ENCODE measurements at places on chromosomes 6 and 20.

GRCh38 chr6:149084026-149084425 is 233.5 kb upstream of the TAB2 start:
- DNase-seq: no peak

DNA sequence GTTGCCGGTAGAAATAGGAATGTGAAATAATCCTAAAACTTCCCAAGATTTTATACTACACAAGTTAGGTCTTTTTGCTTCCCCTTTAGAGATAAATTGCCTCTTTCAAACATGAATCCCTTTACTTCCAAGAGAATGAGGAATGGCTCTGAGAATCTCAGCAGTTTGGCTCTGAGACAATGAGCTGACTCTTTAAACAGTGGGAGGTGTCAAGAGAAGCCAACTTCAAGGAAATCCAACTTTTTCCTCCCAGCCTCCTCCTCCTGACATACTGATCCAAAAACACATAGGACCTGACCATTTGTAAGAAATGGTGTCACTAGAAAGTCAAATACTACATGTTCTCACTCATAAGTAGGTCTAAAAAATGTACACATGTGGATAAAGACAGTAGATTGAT is 154.2 kb downstream of the ALDH8A1 start:
- no peak for DNase-seq

DNA sequence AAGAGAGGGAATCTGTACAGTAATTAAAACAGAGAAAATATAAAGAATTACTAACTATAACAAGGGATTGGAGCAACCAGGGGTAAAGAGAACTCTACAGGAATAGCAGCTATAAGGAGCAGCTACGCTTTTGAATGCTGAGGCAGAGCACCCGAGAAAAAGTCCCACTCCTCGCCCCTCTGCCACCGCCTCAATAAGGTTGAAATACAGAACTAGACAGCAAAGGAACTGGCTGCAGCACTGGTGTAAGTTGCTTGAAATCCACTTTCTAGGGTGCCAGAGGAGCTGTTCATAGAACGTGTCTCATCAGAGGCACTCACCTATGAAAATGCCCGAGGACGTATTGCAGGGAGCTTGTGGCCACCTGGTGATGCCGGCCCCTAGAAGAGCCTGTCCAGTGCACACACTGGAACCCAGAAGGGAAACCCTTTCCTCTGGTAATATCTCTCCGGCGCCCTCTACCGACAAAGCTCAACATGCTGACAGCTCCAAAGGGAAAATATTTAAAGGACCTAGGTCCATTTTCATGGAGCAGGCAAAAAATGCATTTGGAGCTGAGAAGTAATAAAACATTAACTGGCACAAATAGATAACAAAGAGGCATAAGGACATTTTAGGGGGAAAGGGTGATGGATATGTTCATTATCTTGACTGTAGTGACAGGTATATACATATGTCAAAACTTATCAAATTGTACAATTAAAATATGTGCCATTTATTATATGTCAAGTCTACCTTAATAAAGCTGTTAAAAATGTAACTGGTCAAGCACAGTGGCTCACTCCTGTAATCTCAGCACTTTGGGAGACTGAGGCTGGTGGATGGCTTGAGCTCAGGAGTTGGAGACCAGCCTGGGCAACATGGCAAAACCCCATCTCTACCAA is 137.4 kb upstream of the HDAC2 start:
- DNase-seq: no peak

GRCh38 chr20:11790046-11790445 is 127.6 kb upstream of the BTBD3 start:
- DNase-seq: no peak

GRCh38 chr20:39213476-39214145 is 251.5 kb downstream of the DHX35 start:
- no peak for DNase-seq

- no peak for DNase-seq
These were observed 738.1 kb upstream of the GJE1 start for GRCh38 chr6:141394565-141395051.

GRCh38 chr20:58081846-58082245 is 146.6 kb downstream of the ANKRD60 start:
- DNase-seq: no peak

GRCh38 chr6:27693766-27694546 is 218.2 kb downstream of the OR2B2 start:
- DNase-seq: no peak

GRCh38 chr6:138526822-138527235 is 27.5 kb upstream of the NHSL1 start:
- no peak for DNase-seq

DNA sequence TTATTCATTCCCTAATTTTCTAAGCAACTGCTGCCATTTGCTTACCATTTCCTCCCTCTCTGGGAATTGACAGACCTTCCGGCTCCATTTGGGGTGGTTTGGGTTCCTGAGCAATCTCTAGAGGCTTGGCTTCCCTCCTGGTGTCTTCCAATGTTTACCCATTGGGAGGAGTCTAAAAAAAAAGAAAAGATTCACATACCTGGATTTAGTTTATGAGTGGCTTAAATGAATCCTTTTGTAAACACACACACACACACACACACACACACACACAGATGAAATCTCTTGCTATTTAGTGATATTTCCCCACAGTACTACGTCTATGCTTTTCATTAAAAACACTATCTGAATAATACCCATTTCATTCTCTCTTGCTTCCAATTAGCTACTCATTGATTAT is 48.3 kb upstream of the TRAF3IP2 start:
- no peak for DNase-seq

GRCh38 chr6:132511831-132512220 is 1.1 kb downstream of the STX7 start:
- DNase-seq: no peak

- no peak for DNase-seq
These were observed 165.8 kb upstream of the SIM1 start for GRCh38 chr6:100630536-100630935.

DNA sequence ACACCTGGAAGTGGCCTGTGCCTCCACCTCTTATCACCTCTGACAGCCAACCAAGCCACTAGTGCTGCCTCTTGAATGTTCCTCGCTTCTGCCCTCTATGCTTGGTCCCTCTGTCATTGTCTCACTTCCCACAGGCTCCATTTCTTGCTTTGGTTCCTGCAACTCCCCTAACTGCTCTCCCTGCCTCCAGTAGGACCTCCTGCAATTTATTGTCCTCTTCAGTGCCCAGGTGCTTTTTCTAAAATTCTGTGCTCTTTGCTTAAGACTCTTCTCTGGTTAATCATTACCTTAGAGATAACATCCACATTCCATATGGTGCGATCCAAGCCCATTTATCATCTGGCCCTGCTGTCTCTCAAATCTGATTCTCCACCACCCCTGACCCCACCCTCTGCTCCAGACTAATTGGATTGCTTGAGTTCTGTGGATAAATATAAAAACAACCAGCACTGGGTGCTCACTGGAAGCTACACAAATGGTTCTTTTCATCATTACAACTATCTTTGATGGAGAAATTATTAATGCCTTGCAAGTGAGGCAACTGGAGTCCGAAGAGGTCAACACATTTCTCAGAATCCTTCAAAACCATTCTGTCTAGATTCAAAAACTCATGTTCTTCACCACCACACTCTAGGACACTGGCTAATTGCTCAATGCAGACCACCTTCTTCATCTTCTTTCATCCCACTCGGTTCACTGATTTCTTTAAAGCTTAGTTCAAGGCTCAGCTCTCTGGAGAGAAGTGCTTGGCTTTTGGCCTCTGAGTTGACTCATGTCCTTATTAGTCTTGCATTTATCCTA is 47.2 kb downstream of the FOXA2 start:
- DNase-seq: no peak

DNA sequence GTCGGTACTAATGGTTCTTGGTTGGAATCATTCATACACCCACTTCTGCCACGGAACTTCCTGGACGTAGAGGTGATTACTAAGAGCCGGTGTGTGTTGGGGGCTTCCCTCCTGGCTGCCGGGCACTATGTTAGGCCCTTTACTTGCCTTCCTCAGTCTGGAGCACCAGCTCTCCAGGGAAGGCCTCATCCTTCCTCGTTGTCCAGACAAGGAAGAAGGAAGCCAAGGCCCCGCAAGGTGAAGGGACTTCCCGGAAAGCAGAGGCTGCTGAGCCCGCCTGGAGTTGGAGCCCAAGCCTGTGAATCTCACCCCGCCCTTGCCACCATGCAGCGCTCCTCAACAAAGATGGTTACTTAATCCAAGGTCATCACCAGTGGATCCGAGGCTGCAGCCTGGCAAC is 26.2 kb downstream of the AAR2 start:
- DNase-seq: no peak

DNA sequence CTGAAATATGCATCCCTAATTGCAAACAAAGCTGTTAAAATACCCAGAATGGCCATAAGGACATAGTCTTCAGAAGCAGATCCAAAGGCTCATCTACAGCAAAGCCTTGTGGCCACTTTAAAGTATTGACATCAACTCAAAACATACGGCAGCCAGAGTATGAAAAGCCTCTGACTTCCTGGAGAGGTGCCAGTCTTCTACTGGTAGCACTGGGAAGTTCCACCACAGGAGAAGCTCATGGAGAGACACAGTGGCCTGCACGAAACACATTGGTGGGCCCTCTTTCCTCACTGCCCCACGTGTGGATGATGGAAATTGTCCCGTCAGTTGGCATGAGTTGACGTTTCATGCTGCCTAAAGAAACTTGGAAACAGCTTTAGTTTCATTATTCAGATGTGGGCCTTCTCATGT is 202.6 kb upstream of the HEY2 start:
- DNase-seq: no peak

GRCh38 chr20:41617902-41618806 is at the start of gene CHD6:
TSS of gene CHD6 (minus strand) at chr20:41618377. CDS start at chr20:41551337, 67,040 bp downstream.
- peak; percentile 93 for DNase-seq

DNA sequence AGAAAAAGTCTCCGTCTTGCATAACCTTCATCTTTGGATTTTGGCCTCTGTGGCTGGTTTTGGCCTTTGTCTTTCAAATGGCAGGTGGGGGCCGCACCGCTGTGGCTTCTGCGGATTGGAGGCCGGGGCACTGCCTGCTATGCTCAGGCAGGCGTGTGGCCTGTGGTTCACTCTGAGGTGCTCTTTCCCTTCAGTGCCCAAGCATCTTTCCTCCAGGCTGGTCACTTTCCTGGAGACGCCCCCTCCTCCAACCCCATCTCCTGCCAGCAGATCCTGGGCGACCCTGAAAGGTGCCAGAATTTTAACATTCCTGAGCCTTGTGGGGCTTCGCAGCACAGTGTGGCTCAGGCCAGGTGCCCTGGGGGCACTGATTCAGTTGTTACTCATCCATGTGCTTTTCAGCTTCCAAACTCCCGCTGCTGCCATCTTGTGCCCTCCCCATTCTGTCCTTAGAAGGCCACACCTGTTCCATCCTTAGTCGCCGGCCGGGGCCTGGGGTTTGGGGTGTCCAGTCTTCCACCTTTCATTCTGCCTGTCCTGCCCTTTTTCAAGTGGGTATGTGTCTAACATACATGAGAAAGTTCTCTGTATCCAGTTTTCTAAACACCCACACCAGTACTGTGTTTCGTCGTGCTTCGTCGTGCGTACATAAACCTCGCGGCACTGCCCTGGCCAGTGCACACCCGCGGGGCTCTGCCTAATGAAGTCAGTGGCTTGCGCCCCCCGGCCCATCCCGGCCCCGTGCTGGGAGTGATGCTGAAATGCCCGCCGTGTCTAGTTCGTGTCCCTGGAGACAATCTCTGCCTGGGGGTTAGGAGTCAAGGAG is 12.1 kb downstream of the SS18L1 start:
- no peak for DNase-seq

DNA sequence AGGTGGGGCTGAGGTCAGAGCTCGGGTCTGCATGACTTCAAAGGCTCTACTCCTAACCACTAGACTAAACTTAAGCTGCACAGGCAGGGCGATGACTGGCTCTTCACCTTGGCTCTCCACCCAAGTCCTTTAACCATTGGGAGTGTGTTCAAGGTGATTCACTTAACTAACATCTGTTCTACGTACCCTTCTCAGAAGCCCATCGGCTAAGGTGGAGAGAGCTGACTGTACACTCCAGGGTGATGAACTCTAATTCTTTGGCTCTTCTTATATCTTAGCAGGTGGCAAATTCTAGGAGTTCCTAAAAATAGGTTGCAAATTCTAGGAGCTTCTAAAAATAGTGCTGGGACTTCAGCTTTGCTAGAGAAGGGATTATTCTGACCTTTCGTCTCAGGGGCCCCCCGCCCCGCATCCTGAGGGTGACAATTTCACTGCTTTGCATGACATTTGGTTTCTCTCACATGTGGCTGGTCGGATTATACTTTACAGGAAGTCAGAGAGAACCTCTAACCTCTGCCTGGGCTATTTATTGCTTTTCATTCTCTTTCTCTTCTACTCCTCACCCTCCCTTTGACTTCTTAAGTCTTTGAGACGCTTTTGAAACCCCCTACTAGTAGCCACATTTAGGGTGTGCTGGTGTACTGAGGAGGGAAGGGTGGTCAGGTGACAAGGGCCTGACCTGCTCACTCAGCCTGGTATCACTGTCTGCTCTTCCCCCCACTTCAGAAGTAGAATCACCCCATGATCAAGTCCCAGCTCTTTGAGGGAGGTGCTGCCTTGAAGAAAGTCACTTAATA is 55.5 kb downstream of the PRDM1 start:
- DNase-seq: peak; percentile 67

DNA sequence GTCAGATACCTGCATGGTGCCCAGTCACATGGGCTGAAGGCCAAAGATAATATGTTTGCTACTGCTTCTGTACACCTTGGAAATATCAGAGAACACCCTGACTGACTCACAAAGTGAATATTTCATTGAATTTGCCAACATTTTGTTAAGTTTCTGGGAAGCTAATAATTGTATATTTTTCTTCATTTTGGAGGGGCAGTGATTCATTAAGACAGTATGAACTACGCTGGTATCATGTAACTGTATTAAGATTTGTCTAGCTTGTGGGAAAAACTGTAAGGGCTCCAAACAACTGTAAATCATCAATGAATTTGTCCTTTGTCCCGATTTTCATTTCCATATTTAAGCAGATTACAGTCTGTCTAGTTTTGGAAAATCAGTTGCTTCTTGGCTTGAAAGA is 102.3 kb upstream of the CCN2 start:
- no peak for DNase-seq

DNA sequence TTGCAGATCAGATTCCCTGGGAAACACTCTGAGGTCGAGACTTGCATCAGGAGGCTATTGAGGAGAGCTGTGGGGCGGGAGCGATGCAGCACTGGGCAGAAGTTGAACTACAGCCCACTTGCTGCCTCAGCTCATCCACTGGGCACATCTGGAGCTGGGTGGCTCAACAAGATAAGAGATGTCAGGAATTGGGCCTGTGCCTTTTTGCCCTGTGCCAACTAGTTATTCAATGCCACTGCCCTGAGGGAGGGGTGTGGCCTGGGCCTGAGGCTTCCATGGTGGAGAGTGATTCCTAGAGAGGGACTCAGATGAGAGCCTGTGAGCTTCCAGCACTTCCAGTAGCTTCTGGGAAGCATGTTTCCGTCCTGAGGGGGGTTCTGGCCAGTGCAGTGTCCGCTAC is 32.7 kb downstream of the BRPF3 start:
- no peak for DNase-seq

DNA sequence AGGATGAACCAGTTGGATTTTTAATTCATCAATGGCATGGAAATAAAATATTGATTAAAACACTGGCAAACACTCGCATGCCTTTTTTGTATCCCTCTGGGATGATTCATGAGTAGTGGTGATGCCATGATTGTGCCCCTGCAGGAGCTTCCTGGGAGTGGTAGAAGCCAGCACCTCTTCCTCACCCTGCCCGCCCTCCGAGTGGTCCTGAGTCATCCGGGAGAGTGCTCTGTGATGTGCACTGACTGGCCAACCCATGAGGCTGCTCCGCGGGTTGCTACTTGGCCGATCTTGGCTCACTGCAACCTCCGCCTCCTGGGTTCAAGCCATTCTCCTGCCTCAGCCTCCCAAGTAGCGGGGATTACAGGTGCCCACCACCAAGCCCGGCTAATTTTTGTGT is 27.4 kb downstream of the GJA10 start:
- DNase-seq: no peak

- no peak for DNase-seq
These were observed 7.7 kb downstream of the HDDC2 start for GRCh38 chr6:125294036-125294435.

All from activated CD4-positive, CD25-positive, alpha-beta regulatory T cell (primary cell).